Activated CD4-positive, alpha-beta T cell treated with anti-CD3 and anti-CD28 coated beads, Interleukin-2, amount 50 U/mL, for 4 hours (primary cell): ENCODE measurements at places on chromosomes 13 and 19.
A peak's percentile ranks its signal among the peaks of the same experiment; 100 is the strongest.

GRCh38 chr13:110812121-110812868 lies 98.8 kb downstream of the ING1 start:
- DNase-seq = no peak

DNA sequence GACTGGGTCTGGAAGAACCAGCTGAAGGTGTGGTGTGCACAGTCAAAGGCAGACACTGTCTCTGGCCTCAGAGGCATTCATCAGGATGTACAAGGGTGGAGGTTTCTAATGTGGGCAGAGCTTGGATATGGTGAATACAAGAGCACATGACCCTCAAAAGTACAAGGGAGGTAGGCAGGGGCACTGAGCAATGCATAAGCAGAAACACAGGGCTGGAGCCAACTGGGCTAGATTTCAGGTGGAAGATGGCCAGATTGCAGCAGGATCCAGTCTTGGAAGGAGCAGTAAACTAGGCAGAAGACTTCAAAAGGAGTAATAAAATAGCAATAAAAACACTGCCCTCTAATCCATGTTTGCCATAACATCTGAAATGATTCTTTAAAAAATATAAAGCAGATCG lies 417.1 kb downstream of the OLFM4 start:
- no peak for DNase-seq

DNA sequence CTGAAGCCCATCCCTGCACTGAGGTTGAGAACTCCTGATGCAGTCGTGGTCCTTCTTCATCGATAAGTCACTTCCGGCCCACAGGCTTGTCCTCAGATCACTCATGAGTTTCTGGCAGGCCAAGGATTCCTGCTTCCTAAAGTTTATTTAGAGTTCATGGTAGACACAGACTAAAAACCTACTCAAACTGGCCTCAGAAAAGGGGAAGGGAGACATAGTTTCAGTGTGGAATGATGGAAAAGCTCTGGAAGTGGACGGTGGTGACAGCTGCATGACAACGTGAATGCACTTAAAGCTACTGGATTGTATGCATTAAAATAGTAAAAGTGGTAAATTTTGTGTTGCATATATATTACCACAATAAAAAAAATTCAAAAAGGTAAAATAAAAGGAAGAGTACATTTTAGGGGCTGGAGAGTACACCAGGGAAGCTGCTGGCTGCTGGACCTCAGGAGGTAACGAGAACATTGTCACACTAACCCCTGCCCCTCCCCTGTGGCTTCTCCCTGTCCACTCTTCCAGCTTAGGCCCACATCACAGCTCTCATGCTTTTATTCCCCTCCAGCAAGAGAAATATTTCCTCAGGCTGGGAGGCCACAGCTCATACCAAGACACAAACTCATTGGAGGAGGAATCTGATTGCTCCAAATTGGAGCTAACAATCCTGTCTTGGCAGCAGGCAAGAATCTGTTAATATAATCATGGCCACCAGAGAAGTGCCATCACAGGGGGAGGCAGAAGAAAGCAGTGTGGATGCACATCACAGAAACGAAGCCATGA lies 741.0 kb downstream of the UQCRFS1 start:
- DNase-seq = no peak

GRCh38 chr19:2079865-2080301 lies 16.2 kb downstream of the MOB3A start:
- DNase-seq = no peak

GRCh38 chr13:46797501-46798237 lies 708 bp upstream of the ESD start:
- DNase-seq = no peak

- DNase-seq = no peak
Observed at GRCh38 chr19:3805859-3806258, 19.7 kb upstream of the MATK start.

- DNase-seq = no peak
Observed at GRCh38 chr19:23366437-23366836, 28.8 kb downstream of the ZNF91 start.

DNA sequence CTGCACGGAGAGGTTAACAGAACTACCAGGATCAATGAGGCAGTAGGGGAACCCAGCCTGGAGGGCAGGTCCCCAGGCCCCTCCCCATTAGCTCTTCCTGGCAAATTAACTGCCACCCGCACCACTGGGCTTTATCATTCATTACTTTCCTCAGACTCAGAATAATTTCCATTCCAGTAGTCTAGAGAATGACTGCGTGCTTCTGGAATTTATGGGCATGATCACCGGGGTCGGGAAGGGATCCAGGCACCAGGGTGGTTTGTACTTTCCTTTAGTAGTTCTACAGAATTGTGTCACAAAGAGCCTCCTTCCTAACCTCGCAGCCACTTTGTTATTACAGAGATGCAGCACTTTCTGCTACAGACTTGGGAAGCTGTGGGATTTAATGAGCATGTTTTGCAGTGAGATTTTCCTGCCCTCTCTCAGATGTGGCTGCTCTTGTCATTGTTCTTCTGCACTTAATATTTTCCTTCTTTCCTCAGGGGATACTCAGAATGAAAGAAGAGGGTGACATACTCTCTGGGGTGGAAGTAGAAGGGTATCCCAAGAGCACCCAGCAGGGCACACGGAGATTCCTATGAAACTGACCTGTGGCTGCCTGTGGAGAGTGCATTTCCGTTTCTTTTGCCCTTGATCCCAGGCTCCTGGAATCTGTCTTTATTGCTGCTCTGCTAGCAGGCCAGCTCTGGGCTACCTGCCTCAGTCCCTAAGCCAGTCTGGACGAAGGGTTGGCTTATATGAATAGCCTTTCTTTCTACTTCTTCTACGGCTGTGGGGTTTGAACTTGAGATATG lies 285.0 kb upstream of the SLC10A2 start:
- DNase-seq = no peak

GRCh38 chr19:15532779-15533521 lies 24.6 kb downstream of the CYP4F22 start:
- no peak for DNase-seq

DNA sequence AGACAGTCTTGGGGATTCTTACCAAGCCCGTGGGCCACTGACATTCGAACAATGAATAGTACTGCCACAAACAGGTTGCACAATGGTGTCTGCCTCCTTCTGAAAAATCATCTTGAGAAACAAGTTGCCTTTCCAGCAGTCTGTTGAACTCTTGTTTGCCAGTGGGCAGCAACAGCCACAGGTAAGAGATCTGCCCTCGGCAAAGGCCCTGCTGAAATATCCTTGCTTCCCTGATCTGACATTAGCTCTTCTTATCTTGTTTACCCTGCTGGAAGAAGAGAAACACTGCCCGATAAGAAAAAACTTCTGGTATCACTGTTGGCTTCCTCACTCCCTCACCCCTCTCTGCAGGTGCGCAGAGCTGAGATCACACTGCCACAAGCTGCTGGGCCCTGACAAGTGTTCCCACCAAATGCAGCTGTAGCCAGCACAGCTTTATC lies 2.0 kb downstream of the DOCK9 start:
- no peak for DNase-seq

DNA sequence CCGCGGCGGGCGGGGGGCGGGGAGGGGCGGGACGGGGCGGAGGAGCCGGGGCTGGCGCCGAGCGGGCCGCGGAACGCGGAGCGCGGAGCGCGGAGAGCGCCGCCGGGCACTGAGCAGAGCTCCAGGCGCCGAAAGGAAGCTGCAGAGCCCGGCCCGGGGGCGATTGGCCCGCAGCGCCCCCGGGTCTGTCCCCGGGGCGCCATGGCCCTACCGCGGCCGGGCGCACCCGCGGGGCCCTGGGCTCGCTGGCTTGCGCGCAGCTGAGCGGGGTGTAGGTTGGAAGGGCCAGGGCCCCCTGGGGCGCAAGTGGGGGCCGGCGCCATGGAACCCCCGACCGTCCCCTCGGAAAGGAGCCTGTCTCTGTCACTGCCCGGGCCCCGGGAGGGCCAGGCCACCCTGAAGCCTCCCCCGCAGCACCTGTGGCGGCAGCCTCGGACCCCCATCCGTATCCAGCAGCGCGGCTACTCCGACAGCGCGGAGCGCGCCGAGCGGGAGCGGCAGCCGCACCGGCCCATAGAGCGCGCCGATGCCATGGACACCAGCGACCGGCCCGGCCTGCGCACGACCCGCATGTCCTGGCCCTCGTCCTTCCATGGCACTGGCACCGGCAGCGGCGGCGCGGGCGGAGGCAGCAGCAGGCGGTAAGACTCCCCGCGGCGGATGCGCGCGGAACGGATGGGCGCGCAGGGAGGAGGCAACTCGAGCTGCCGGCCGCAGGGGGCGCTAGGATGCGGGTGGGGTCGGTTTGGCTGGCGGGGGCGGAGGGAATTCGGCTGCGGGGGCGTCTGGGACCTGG lies at the start of gene PDE4A:
PDE4A (plus strand) TSS at position 95 of the 796 bp plus-strand sequence; CDS start at position 322, 227 bp downstream.
- DNase-seq = peak; percentile 40

- DNase-seq = no peak
Observed at GRCh38 chr19:10533646-10534386, 9.9 kb upstream of the ATG4D start.

- no peak for DNase-seq
Observed at GRCh38 chr13:87147076-87147475, 524.1 kb upstream of the SLITRK5 start.

GRCh38 chr13:97011446-97012131 lies 17.3 kb upstream of the OXGR1 start:
- DNase-seq = no peak

GRCh38 chr13:58698531-58698930 lies 1067.0 kb downstream of the PCDH17 start:
- DNase-seq = no peak

- DNase-seq = no peak
Observed at GRCh38 chr13:89923736-89924135, 1423.8 kb upstream of the MIR17HG start.

GRCh38 chr13:97212601-97213040 lies 9.5 kb upstream of the MBNL2 start:
- no peak for DNase-seq
